ENCODE measurements at places on chromosomes 7 and 10. TPM values are rescaled to one million over a fixed set of nuclear protein-coding genes. Genes with fewer than 3 reads are reported as not detected.

Gene LBX1
- not detected for total RNA-seq

Gene GSTO2
- 20.5 TPM for total RNA-seq

Gene MMP21
- total RNA-seq: not detected

Gene GIMAP8
- not detected for total RNA-seq

Gene IFIT2
- total RNA-seq: 5.2 TPM

Gene EPDR1
- 1.6 TPM for total RNA-seq

Gene ZNF853
- total RNA-seq: 2.4 TPM

Gene ZNF804B
- not detected for total RNA-seq

Gene LIPN
- not detected for total RNA-seq

Gene CYP2C19
- total RNA-seq: under 0.01 TPM

Gene ST8SIA6
- not detected for total RNA-seq

Gene TSPAN13
- 44.4 TPM for total RNA-seq

Gene STEAP4
- total RNA-seq: under 0.01 TPM

Gene RADIL
- not detected for total RNA-seq

Gene CRYGN
- total RNA-seq: not detected

Gene CYP3A7
- total RNA-seq: 0.22 TPM

Gene NOC3L
- total RNA-seq: 11.1 TPM

Gene AFAP1L2
- total RNA-seq: 80.5 TPM

Gene IKZF1
- total RNA-seq: not detected

Gene DMBT1
- total RNA-seq: not detected

Gene FFAR4
- total RNA-seq: not detected

Gene ATOH7
- total RNA-seq: under 0.01 TPM

Gene OPN1SW
- total RNA-seq: not detected

Gene EEPD1
- 0.76 TPM for total RNA-seq

Gene GIMAP4
- not detected for total RNA-seq

Gene MYL10
- total RNA-seq: not detected

Gene CTAGE4
- 4.7 TPM for total RNA-seq

Gene OR2A5
- total RNA-seq: not detected

Gene MYH16
- under 0.01 TPM for total RNA-seq

Gene ADRA2A
- 0.79 TPM for total RNA-seq

Gene ASB15
- not detected for total RNA-seq

Gene CBX3
- 67.1 TPM for total RNA-seq

Gene PDZD8
- total RNA-seq: 23.6 TPM

Gene AGR2
- 870 TPM for total RNA-seq

Gene AKAP9
- 52.2 TPM for total RNA-seq

Gene LRRD1
- total RNA-seq: 0.11 TPM

Gene LRRC61
- total RNA-seq: 7.9 TPM

Gene PCGF5
- 7.7 TPM for total RNA-seq

Gene PTPRN2
- total RNA-seq: under 0.01 TPM

Gene CPXM2
- total RNA-seq: 3.3 TPM

Gene ZFAND2A
- total RNA-seq: 19.2 TPM
